ENCODE measurements at places on chromosomes 5 and 9.

DNA sequence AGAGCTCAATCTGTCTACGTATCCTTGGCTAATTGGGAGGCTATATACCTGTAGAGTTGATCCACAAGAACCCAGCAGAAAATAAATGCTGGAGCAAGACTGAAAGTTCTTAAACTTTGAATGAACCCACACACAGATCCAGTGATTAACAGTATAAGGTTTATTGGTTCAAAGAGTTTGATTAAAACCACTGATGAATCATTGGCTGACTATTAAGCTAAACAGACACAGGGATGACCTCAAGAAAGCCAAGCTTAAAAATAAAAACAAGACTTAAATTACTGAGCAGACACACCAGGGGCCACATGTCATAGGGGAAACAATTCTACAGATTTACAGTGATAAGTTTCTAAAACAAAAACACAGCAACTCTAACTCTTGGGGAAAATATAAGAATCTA, 163.6 kb downstream of the SPATA31D1 start:
- no peak for DNase-seq

GRCh38 chr9:99737649-99738048, 84.0 kb upstream of the NR4A3 start:
- DNase-seq: no peak

DNA sequence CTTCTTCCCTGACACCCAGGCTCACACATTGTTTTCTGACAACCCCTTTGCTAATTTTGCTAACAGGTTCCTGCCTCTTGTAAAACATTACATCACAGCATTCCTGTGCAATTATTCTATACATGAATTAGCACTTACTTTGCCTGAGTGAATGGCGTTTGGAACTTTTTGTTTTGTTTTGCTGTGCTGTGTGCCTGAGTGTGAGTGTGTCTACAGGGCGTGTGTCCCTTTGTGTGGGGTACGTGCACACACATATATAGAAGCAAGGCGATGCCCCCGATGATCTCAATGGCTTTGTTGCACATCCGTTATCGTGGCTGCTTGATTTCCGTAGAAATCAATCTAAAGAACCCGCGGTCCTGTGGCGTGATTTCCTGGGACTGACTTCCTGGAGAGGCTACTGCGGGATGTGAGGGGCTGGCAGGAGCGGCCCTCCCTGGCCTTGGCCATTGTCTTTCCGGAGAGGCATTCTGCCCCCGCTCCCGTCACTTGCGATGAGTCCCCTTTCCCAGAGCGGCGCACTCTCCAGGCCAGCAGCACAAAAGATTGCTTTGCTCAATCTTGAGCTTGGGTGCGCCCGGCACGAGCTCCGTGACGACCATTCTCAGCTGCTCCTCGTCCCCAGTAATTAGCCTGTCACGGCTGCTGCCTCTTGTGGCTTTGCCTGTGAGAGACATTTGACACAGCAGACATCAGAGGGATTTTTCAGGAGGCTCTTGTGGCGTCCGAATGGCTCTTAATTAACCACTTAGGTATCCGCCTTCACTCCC, 398.1 kb upstream of the IRX1 start:
- DNase-seq: peak; percentile 18

GRCh38 chr5:16709691-16710433, 93.1 kb upstream of the RETREG1 start:
- DNase-seq: no peak

DNA sequence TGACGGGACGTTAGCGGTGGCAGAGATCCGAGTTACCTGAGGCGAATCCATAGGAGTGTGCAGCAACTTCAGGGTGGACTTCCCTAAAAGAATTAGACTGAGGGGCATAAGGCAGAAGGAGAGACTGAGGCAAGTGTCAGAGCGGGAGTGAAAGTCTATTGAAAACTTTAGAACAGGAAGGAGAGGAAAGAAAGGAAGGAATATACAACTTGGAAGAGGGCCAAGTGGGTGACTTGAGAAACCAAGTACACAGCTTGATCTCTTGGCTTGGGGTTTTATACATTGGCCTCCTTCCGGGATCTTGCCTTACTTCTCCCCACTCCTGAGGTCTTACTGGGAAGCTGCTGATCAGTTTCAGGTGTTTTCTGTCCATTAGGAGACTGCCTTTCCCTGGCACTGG, 84.9 kb downstream of the SNX18 start:
- DNase-seq: no peak

DNA sequence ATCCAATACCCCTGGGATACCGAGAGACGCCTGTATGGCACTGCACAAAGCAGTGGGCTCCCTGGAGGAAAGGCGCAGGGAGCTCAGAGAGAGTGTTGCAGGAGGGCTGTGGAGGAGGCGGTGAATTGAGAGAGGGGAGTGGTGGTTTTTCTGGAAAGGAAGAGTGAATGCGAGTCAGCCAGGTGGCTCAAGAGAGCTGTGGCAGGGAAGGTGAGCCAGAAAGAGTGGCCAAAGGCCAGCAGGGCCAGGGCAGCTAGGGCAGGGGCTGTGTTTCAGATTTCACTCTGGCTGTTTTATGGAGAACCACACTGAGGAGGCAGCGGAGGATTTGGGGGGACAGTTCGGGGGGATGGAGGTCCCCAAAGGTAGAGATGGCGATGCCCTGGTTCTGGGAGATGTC, 13.0 kb upstream of the DAB2IP start:
- no peak for DNase-seq

DNA sequence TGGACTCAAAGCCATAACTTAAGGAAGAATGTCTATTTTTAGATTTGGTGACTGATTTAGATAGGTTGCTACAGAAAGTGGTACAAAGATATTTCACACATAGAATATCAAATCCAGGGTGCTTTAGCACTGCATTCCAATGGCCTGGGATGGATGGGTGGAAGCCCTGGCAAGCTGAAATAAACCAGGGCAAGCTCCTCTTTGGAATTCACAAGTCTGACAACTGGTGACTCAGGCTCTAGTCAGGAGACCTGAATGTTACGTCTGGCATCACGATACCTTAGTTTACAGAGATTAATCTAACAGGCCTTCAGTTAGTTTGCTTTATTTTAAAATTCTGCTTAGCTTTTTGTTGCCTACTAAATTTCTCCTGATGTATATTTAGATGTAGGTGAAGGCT, 144.0 kb downstream of the TMC1 start:
- DNase-seq: no peak

- DNase-seq: no peak
Observed at GRCh38 chr5:125883223-125883622, 540.0 kb upstream of the GRAMD2B start.

GRCh38 chr9:88980740-88981203, 10.5 kb upstream of the S1PR3 start:
- no peak for DNase-seq

DNA sequence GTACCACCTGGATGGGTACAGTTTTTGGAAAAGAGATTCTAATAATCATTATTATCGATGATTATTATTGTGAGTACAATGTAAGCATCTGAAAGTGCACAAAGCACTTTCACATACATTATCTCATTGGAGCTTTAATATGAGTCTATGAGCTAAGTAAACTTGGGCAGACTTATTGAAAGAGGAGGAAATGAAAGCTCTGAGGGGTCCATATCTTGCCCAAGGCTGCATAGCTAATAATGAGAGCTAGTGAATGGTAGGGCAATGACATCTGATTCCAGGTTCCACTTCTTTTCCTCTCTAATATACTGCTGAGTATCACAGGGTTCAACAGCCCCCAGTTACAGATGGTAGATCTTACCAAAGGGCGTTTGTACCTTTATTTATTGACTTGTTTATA, 26.1 kb downstream of the TIMD4 start:
- no peak for DNase-seq

- no peak for DNase-seq
Observed at GRCh38 chr9:96661711-96662110, 6.6 kb upstream of the PRXL2C start.

GRCh38 chr5:66333192-66333591, 189.1 kb downstream of the SREK1 start:
- DNase-seq: no peak

GRCh38 chr5:145479857-145480256, 355.3 kb downstream of the PRELID2 start:
- no peak for DNase-seq

- DNase-seq: no peak
Observed at GRCh38 chr5:119708076-119708790, 78.9 kb downstream of the FAM170A start.

GRCh38 chr9:120974921-120975320, 48.3 kb upstream of the TRAF1 start:
- no peak for DNase-seq

- no peak for DNase-seq
Observed at GRCh38 chr5:84961903-84962302, 577.2 kb upstream of the EDIL3 start.

DNA sequence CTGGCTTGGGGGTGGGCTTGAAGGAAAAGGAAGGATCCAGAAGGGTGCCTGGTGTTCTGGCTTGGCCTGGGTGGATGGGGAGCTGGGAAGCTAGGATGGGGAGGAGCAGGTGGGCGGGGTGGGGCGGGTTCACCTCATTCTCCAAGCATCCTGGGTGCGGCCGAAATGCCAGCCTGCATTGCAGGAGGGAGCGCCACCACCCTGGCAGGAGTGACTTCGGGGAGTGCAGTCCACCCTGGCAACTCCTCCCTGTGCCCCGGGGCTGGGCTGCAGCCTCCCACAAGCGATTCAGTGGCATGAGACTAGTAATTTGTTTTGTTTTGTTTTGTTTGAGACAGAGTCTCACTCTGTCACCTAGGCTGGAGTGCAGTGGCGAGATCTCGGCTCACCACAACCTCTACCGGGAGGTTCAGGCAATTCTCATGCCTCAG, 5.5 kb downstream of the TTC16 start:
- no peak for DNase-seq

DNA sequence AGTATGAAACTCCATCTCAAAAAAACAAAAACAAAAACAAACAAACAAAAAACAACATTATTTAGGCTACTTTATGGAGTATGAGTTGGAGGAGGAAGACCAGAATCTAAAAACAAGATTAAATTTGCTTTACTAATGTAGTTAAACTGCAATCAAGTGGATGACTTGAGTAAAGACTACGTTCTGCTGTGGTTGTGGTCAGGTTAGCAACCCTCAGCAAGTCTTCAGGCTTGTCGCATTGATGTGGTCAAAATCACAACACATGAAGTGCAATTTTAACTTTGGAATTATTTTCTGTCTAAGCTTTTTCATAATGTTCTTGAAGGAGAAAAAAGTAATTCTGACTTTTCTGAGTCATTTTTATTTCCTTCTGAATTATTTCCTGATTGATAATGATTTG, 43.1 kb downstream of the PDE6A start:
- DNase-seq: no peak

DNA sequence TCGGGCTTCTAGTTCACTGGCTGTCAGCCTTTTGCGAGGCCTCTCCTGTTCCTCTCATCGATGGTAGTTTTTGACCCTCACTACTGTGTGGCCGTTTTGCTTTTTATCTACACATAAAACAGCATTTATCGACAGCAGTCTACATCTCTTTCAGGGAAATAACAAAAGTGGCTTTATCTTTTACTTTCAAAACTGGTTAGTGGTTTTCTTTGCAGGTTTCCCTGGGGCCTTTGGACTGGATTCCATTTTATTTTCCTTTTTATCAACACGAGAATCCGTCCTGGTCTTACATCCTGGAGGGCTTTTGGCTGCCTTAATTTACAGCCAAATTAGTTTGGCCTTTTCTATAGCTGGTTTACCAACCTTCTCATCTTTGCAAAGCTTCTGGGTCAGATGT, 793 bp upstream of the PKD2L2 start:
- no peak for DNase-seq

- DNase-seq: no peak
Observed at GRCh38 chr5:33299621-33300208, 141.1 kb upstream of the TARS1 start.

DNA sequence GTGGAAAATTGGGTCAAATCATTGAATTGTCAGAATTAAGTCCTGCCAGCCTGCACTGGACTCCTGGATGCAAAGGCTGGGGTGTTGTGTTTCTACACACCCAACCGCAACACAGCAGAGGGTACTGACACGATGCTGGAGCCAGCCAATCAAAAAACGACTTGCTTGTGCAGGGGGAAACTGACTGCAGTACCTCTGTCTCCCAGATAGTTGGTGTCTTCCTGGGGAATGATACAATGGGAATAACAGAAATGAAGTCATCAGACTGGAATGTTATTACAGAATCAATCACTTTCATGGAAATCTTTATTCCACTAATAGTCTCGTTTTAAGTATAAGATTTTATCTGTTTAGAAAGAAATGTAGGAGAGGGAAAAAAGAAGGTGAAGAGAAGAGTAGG, 330.3 kb downstream of the MLLT3 start:
- DNase-seq: no peak

GRCh38 chr5:61744690-61745619, 412.9 kb downstream of the ZSWIM6 start:
- no peak for DNase-seq

GRCh38 chr5:168852329-168852728, 273.2 kb upstream of the PANK3 start:
- DNase-seq: no peak

DNA sequence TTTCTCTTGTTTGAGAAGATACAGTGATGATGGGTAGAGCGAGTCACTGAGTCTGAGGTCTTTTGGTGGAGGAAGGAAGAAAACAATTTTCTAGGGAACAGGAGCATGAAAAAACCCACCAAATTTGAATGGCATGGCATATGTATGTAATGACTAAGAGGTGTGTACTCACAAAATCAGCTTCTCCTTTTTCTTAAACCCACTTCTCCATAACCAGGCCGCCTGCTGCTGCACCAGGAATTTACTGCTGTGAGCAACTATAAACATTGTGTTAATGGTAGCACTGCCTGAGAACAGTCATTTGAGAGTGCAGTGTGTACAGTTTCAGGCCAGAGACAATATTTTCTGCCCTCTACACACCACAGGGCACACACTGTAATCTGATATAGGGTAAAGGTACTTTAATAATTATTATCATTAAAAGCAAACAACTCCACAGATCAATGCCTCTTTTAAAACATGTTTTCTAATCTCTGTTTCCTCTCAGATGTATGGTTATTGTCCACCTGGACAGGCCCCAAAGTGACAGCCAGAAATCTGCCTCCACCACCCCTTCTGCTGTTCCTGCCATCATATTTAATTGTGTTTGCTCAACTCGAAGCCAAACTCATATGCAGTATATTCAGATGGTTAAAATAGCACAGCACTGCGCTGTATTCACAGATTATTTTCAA, 241.6 kb downstream of the KIAA0825 start:
- no peak for DNase-seq
